Activated naive CD8-positive, alpha-beta T cell treated with anti-CD3 and anti-CD28 coated beads, Interleukin-2, amount 10 ng/mL, durations not matched to agents 7 days and 5 days (primary cell): ENCODE measurements at places on chromosomes 4 and X. TPM values are rescaled to one million over a fixed set of nuclear protein-coding genes. Genes with fewer than 3 reads are reported as not detected.

Gene ARSJ
- total RNA-seq, result 0.23 TPM

GRCh38 chr4:8355864-8356565, 84.5 kb downstream of the ACOX3 start:
- DNase-seq, result no peak

GRCh38 chr4:13117185-13117584, 367.0 kb downstream of the RAB28 start:
- DNase-seq, result no peak

Gene LRP2BP
- 0.78 TPM for total RNA-seq

GRCh38 chr4:144267084-144267483, 126.6 kb upstream of the GYPA start:
- no peak for DNase-seq

GRCh38 chrX:151516538-151517187, 46.8 kb upstream of the PASD1 start:
- no peak for DNase-seq

Gene TCP11X2
- total RNA-seq, result not detected

DNA sequence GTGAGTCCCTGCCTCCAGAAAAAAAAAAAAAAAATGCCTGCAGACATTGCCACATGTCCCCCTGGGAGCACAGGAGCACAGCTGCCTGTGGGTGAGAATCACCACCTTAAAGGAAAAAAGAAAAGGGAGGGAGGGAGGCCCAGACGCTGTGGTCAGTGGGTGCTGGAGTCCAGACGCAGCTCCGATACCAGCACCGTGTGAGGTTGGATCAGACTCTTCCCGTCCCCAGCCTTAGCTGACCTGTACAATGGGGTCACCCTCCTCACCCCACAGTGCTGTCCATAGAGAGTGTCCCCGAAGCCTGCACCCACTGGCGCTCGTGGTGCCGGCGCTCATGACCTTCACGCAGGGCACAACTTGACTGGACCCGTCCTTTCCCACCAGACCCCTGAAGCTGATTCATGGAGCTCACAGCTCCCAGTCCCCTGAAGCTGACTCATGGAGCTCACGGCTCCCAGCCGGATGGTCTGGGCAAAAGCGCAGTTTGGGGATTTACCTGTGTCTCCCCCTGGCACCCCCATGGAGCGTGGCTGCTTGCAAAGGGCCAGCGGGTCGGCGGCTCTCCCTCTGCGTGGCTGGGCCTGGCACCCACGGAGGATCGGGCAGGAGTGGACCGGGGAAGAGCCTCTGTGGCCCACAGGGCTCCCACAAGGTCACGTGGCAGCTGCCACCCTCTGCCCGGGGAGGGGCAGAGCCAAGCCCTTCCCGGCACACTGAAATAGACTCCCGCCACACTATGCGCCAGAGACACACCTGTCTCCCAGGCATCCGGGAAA, 31.4 kb downstream of the ABLIM2 start:
- no peak for DNase-seq
